ENCODE measurements at places on chromosomes 3 and 15.

GRCh38 chr3:123150449-123151215, 51.1 kb upstream of the SEC22A start:
- no peak for DNase-seq

DNA sequence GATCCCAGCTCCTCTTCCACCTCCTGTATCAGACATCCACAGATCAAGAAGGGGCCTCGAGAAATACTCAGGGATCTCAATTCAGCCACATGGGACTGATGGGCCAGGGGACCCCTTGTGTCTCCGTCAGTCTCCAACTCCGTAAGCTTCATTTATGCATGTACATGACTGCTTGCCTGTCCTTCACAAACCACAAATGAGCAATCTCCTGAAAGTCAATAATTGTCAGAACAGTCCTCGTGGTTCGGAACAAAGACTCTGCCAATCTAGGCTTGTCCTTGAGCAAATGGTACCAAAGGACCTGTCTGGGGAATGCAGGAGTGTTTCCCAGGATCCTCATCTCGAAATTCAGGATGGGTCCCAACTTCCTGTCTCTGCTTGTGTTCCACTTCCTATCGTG, 20.8 kb downstream of the SLC12A8 start:
- DNase-seq: no peak

DNA sequence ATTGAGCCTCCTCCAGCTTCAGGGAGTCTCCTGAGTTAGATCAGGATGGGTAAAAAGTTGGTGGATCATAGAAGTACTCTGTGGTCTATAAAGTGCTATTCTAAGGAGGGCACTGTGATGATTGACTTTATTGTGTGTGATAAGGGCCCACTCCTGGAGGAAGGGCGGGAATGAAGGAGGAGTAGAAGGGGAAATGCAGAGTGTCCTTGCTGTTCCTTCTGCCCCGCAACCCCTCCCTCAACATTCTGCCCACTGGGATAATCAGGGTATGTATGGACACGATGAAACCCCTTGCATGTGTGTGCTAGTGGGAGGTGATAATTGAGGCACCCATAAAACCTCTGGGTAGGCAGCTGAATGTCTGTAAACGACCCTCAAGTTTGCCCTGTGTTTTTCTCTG, 66.2 kb downstream of the CLDN11 start:
- DNase-seq: no peak

- no peak for DNase-seq
Observed at GRCh38 chr15:56366211-56366610, 985 bp downstream of the TEX9 start.

DNA sequence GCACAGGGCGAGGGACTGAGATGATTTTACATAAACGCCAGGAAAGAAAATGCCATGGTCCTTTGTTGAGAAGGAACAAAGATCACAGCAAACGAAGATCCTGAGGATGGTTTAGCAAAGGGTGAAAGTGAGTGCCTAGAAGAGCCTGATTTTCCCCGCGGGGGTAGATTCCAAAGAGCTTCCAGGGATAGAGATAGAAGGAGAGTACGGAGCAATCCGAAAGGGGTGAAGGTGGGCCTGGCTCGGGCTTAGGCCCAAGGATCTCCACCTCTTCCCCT, 977 bp downstream of the CDC25A start:
- no peak for DNase-seq

Data from inflammatory macrophage treated with lipopolysaccharide for 4 hours (primary cell).